IPS-NIHi11 (cell line): ENCODE measurements at places on chromosomes 6 and 20.

DNA sequence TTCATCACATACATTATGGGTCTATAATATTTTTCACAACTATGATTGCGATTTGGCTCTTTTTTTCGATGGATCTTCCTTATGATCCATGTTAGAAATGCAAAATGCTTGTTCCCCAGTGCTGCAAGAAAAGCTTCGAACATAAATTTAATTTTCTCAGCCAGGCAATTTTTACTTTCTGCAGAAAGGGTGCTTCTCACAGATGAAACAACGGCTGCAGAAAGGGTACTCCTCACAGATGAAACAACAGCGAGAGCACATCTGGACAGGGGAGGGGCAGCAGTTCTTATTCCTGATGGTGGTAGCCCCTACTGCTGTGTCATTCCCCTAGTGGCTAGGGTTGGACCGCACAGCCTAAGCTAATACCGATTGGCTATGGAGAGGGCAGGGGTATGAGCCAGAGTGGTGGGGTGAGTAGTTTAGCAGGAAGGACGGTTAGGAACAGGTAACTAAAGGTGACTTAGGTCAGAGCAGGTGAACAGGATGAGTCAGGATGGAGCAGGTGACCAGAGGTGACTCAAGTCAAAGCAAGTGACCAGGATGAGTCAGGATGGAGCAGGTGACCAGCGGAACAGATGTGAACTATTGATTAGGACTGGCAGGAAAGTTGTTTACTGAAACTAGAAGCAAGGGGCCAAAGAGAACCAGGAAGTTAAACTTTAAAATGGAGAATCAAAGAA, 13.4 kb upstream of the TREML4 start:
- no peak for DNase-seq

DNA sequence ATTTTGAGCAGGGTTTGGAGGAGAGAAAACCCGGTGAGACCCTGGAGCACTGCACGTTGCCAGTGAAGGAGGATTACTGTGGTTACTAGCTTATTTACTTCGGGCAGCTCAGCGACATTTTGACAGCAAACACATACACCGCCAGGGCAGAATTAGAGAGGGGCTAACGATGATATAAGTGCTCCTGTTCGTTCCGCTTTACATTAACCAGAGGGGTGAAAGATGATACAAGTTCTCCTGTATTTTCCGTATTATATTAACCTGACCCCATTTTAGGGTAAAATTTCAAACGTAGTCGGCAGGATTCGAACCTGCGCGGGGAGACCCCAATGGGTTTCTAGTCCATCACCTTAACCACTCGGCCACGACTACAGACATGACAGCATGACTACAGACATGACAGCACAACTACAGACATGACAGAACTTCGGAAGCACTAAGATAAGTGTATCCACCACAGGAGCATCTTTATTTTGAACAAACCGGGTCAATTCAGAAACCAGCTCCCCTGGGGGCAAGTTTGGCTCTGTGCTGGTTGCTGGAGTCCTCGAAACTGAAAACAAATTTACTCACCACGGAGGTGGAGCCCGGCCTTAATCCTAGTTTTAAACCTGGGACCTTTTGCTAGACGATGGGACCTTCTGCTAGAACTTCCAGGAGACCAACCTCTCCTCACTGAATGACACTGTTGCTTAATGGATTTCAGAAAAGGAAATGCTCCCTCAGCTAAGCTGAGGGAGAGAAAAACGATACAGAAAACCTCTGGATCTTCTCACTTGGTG, 80.4 kb upstream of the ZNF184 start:
- no peak for DNase-seq

- peak; percentile 71 for DNase-seq
These were observed 27.5 kb upstream of the ZBTB22 start for GRCh38 chr6:33344701-33345697.

- no peak for DNase-seq
These were observed 80.5 kb downstream of the SMLR1 start for GRCh38 chr6:130907687-130908086.

GRCh38 chr6:79878142-79878748, 69.1 kb downstream of the ELOVL4 start:
- DNase-seq, result no peak

DNA sequence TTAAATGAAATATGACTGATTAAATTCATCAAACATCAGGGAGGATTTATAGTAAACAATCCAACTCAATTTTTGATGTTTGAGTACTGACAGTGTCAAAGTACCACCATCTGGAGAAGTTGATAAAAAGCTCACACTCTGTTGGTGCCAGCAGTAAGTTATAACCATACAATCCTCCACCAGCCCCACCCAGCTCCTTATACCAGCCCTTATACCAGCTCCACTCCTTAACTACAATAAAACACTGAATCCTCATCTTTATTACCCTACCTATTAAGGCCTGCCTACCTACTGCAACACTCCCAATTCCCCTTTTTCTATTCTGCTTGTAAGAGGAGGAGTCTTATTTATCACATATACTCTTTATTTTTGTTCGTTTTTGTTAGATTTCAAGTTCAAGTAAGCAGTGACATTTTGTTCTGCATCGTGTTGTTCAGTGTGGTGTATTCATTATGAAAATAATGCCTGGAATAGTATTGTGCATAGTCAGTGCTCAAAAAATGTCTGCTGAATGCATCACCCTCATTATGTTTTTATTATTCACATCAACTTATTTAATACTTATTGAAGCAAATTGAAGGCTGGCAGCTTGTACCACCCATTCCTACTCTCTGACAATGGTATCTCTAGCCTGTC, 954.7 kb upstream of the ADGRB3 start:
- no peak for DNase-seq

- no peak for DNase-seq
These were observed 8.5 kb downstream of the ETV7 start for GRCh38 chr6:36378936-36379335.

DNA sequence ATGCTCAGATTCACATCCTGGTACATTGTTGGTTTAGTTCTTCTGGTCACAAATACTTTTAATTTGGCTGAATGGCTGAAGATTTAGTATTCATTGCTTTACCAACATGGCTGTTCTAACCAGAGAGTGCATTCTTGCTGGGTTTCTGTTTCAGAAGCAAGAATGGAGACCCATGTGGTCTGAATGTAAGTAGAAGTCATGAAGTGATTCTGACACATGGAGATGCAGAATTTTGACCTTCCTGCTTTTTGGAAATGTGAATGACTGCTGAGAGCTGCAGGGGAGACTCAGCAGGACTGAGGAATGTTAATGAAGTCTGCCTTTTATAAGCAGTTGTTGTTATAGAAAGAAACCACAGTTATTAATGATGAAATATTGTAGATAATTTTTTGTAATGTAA, 576.1 kb upstream of the MARCKS start:
- no peak for DNase-seq

DNA sequence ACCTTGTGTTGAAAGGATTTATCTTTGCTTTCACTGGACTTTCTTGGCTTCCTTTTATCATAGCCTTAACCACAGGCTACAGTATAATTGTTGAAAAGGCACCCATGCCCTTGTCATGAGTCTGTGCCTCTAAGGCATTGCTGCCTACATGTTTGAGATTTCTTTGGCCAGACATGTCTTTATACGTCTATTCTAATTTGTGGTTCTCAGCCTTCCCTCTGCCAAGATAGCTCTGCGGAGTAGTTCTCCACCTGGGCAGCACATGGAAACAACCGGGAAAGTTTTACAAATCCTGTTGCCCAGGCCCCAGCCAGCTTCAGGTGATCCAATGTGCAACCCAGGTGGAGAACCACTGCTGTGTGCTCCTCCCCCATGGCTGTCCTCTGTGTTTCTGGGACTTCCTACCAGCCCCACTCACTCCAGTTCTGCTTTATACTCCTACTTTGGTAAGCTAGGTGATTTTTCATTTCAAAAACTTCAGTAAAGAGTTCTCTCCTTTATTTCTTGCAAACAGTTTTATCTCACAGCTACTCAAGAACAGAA, 159.6 kb upstream of the MYLIP start:
- DNase-seq, result no peak
